ENCODE measurements at places on chromosomes 13 and 19. TPM values are rescaled to one million over a fixed set of nuclear protein-coding genes. Genes with fewer than 3 reads are reported as not detected.

The TMEM86B gene
- total RNA-seq: 0.98 TPM

The CGB3 gene
- total RNA-seq: not detected

The GPR4 gene
- total RNA-seq: 0.25 TPM

The TPT1 gene
- 1,724 TPM for total RNA-seq

The CFAP97D2 gene
- not detected for total RNA-seq

The TUBA3C gene
- total RNA-seq: not detected

The RPS5 gene
- total RNA-seq: 1,244 TPM

The SHC2 gene
- total RNA-seq: 8.9 TPM

The PGLYRP1 gene
- total RNA-seq: not detected

The IZUMO4 gene
- 3.0 TPM for total RNA-seq

The ZNF99 gene
- total RNA-seq: 0.25 TPM

The TJP3 gene
- under 0.01 TPM for total RNA-seq

The WDR62 gene
- total RNA-seq: 0.98 TPM

The PSG6 gene
- total RNA-seq: not detected

The KLK6 gene
- 0.25 TPM for total RNA-seq

The ZNF284 gene
- total RNA-seq: 8.1 TPM

The EID2B gene
- total RNA-seq: 12.8 TPM
